Esophagus muscularis mucosa (tissue), 4 donors: ENCODE measurements at places on chromosomes 2 and 18. TPM values are rescaled to one million over a fixed set of nuclear protein-coding genes. Genes with fewer than 3 reads are reported as not detected.
A peak's percentile ranks its signal among the peaks of the same experiment; 100 is the strongest.

Gene C2orf80
- not detected for total RNA-seq

Gene INHA
- 0.45 TPM for total RNA-seq

Gene CD226
- total RNA-seq: 2.7 TPM

Gene NUP35
- total RNA-seq: 11.1 TPM

DNA sequence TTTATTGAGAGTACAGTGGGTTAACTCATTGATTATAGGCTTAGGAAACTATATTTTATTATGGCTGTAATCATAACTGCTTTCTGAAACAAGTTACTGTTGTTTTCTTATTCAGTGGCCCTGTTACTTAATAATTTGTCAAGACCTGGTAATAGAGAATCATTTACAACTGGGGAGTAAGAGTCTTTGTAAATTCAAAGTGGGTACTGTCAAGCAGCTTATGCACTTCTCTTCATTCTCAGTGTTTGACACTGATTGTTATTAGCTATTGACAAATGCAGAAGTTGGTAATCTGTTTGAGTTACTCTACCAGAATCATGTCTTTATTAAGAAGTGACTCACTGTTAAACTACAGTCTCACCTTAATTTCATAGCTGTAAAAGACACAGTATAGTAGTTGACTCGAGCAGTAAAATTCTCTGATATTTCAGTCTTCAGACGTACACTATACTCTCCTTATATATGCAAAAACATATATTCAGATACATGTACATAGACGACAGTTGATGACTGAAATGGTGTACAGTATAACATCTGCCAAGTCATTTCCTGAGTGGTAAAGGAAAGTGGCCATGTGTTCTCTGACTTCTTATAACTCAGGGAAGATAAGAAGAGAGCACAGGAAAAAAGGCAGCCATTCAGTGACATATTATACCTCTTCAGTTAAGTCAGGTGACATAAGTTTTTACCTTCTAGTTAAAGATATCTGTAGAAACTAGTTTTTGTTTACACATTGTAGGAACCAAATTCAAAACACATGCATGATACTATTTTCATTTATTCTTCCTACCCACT, 36.0 kb upstream of the TTC27 start:
- DNase-seq: no peak

- DNase-seq: no peak
These were observed 114.0 kb downstream of the KLHL29 start for GRCh38 chr2:23498943-23499342.

DNA sequence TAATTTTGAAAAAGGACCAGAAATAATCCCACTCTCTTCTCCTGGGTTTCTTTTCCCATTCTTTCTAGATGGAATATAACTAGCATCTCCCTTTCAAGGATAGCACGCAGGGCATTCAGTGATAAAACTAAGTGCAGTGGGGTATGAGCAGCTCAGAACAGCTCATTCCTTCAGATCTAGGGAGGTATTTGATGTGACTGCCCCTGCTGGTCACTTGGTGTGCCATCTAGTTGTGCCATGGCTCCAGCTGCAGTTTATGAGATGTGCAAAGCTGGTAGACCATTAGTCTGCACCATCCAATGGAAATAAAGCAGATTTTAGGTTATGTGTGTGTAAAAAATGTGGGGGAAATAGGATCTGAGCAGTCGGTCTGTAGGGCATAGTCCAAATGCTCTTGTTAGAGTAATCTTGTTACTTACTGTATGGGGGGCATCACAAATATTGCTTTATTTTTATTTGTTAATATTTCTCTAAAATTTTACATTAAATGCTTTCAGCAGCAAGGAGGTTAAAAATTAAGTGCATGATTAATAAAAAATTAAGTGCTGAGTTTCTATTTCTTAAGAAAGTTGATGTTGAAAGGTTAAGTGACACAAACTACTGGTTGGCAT, 38.9 kb downstream of the CTAGE1 start:
- DNase-seq: no peak

DNA sequence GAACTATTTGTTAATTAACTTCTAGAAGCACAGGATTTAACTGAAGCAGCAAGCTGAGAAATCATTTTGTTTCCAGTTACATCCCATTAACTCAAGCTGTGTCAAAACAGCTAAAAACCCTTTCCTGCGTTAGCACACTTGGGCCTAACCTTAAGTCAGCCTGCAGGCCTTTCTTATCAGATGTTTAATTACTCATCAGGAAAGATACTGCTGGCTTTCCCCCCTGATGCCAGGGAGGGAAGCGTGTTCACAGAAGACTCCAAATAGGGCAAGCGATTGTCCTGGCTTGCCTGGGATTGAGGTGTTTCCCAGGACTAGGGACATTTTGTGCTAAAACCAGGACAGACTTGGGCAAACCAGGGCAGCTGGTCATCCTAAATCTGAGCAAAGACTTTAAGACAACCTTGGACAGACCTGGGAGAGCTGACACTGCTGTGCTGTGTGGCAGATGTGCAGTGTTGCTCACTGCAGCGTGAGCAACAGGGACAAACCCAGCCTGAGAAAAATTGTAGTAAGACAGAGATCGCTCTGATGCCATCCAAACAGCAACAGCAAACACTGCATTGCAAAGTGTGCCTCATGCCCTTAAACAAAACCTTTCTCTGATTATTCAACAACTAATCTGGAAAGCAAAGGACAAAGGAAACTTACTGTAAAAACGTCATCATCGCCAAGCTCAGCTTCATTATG, 100.9 kb downstream of the SPRED2 start:
- peak; percentile 68 for DNase-seq

GRCh38 chr18:7822435-7823331, 255.6 kb downstream of the PTPRM start:
- DNase-seq: no peak

DNA sequence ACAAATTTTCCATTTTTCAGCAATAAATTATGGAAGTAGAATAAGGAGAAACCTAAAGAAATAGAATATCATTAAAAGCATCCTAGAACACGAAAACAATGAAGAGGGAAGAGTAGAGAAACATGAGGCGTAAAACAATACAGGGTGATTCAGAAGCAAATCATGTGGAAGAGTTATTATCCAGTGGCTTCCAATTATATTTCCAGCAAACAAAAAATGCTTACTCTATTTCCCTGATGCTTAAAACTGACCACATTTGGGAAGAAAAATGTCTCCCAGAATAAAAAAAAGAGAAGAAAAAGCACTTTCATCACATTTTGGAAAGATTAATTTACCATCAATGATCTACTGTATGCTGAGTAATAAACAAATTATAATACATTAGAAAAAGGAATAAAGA, 192.6 kb downstream of the CD226 start:
- no peak for DNase-seq
